Nucleus accumbens (tissue), 56 donors: ENCODE measurements at places on chromosomes 11 and 22.
A peak's percentile ranks its signal among the peaks of the same experiment; 100 is the strongest.

- DNase-seq, result no peak
Measured at GRCh38 chr11:113240790-113241635, 73.4 kb upstream of the TTC12 start.

DNA sequence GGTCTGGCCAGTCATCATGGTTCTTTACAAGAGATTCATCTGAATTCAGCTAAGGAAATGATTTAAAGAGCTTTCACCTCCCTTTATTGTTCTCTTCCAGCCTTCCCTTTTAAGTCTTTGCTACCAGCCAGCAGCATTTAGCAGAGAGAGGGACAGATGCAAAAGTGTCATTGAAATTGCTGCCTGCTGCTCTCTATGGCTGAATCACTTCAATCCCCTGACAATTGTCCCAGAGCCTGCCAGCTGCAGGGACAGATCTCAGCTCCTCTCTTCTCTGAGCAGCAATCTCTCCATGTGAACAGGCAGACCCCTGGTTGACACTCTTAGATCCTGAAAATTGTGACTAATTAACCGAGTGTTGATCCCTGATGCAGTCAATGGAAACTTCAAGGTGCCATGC is 816.9 kb upstream of the CCDC90B start:
- DNase-seq, result no peak

- DNase-seq, result no peak
Measured at GRCh38 chr11:69603111-69603836, 37.7 kb upstream of the CCND1 start.

DNA sequence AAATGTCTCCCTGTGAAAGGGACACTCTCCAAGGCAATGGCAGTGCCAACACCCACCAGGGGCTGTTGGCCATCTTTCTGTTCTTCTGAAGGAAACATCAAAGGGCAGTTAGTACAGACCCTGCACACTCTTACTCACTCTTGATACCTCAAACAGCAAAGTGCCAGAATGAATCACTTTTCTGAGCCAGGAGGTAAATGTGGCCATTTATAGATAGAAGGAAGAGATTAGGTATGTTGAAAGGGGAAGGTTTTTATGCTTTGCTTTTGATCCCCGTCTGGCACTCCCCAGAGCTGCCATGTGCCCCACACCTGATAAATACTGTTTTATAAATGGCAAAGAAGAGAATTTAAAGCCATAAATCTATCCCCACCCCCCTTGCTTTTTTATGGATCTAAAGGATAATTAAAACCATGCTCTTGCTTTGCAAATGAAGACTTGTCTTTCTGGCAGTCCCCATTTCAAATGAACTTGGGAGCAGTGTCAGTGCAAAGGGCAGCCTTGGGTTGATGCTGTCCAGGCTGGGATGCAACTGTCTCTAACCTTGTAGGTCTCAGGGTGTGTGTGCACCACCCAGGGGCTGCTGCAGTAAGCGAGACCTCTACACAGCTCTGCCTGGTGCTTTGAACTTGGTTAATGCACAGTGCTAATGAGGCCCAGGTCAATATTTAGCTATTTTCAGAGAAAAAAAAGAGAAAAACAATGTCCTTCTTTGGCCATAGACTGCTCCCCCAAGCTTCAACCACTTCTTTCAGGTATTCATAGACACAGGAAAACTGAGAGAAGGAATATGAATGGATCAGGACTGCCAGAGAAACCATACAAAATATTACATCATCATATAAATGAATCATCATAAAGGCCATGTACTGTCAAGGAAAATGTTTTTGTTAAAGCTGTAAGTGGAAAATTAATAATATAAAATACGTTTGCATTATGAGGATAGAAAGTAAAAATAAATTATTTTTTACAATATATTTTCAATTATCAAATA is 207.5 kb downstream of the ETS1 start:
- no peak for DNase-seq

DNA sequence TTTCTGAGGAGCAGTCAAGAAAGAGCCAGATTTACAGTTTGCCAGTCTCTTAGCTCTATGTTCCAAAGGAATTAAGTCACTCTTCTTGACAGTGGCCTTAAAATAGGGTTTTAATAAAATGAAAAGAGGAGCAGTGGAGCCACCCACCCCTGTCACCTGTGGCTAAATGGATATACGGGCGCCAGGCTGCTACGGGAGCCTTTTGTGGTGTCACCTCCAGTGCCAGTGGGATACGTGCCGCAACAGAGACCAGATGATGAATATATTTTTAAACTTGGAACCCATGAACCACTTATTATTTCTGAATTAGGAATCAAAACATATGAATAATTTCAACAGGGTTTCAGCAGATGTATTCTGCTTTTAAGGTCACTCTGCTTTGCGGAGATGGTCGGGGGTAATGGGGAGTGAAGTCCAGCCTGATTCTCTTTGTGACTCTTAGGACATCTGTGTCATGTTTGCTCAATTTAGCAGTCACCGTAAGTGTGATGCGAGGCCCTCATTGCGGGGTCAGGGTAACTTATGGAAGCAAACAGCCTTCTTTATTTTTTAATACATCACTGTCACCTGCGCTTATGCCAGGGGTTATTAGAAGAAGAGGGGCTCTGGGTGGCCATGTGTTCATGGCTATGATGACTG is 64.3 kb downstream of the ZBTB16 start:
- no peak for DNase-seq

GRCh38 chr11:16749666-16750065 is 11.2 kb downstream of the C11orf58 start:
- DNase-seq, result no peak

GRCh38 chr22:38736257-38736570 is 19.6 kb downstream of the SUN2 start:
- DNase-seq, result no peak

DNA sequence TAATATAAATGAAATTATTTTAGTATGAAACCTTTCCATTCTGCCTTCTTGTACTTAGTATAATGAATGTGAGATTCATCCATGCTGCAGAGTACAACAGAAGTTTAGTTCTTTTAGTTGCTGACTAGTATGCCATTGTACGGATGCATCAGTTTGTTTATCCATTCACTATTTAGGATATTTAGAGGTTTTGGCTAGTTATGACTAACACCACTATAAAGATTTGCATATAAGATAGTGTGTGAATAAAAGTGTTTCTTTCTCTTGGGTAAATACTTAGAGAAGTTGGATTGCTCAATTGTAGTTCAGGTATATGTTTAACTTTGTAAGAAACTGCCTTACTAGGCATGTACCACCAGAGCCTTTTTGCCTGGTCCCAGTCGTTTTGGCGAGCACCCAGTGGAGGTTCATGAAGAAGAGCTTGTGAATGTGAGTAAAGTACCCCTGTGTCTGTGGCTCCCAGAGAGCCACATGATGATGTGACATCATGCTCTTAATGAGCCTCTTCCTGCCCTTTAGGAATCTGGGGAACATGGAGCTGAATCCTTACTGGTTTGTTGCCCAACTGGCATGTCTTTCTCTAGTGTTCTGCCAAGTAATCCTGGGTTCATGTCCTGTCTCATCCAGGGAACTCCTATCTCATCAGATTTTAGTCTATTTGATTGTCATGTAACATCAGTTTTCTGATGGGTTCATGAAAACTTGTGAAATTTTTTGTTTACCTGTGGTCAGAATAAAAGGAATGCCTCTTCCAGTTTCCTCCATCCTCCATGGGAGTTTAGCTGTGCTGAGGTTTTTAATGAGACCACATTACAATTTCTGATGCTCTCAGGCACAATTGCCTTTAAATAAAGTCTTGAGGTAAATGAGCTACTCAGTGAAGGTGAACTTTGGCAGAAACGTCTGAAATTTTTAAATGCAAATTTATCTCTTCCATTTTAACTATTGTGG is 234.8 kb downstream of the CASP12 start:
- no peak for DNase-seq

DNA sequence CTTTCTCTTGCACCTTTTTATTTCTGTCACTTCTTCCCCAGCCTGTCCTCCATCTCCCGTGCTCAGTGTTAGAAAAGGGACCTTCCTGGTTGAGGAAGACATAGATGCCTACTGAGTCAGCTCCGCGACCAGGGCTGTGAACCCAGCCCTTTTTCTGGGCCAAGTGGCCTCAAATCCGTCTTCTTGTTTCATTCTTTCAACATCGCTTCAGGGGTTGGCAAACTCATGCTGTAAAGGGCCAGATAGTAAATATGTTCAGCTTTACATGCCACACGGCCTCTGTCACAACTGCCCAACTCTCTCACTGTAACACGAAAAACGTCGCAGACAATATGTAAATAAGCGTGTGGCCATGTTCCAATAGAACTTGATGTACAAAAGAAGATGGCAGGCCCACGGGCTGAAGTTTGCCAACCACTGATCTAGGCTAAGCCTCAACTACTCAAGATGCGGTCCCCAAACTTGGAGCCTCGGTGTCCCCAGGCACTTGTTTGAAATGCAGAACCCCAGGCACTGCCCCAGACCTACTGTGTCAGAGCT is 338.4 kb downstream of the MN1 start:
- no peak for DNase-seq

GRCh38 chr11:47269829-47270305 is at the start of gene MADD:
Gene MADD, plus strand, starts transcription at chr11:47270133.
- DNase-seq, result peak; percentile 86

GRCh38 chr11:82903843-82904586 is 2.5 kb downstream of the DDIAS start:
- no peak for DNase-seq

DNA sequence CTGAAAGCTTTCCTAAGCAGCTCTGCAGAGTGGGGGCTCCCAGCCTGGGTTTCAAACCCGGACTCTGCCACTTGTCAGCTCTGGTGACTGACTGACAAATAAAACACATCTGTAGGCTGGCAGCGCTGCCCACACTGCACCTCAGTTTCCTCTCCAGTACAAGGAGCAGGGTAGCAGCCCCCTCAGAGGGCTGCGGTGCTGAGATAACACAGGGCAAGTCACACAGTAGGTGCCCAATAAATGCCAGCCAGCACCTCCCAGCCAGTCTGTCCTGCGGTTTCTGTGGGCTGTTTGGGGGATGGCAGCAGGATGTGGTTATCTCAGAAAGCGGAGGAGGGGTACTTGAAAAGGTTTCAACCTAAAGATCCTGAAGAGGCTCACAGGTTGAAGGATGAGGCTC is 1.5 kb downstream of the SYT12 start:
- DNase-seq, result no peak

DNA sequence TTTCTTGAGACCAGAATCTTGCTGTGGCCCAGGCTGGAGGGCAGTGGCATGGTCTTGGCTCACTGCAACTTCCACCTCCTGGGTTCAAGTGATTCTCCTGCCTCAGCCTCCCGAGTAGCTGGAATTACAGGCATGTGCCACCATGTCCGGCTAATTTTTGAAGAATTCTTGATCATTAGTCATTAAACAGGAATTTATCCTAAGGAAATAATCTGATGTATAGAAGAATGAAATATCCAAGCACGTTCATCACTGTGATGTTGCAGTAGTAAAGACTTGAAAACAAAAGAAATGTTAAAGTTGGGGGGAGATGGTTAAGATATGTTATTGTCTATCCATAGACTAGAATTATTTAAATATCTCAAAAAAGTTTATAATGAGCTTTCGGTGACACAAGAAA is 23.6 kb downstream of the CBL start:
- no peak for DNase-seq

DNA sequence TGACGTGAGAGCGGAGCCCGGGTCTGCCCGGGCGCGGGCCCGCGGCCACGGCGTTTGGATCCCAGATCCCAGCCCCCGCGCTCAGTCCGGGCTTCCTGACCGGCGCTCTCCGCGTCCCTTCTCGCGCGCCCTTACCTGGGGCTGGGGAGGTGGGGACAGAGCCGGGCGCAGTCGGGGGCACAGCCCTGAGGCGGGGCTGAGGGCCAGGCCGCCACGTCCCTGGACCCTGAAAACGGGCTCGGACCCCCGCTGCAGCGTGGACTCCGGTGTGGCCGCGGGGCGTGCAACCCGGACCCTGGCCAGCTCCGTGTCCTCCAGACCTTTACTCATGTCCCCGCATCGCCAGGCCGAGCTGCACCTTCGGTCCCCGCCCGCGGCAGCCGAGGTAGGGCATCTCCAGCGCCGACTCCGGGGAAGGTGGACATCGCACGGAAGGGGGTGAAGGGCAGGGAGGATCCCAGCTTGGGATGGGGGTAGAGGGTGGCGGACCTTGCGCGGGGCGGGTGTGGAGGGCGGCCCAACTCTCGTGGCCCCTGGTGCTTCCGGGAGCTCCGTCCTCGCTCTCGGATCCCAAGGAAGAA is 9.9 kb upstream of the AIFM3 start:
- DNase-seq, result no peak

- DNase-seq, result no peak
Measured at GRCh38 chr11:126410649-126411048, 55.2 kb downstream of the ST3GAL4 start.
